Uterine smooth muscle cell (primary cell): ENCODE measurements at places on chromosomes 5 and 9. TPM values are rescaled to one million over a fixed set of nuclear protein-coding genes. Genes with fewer than 3 reads are reported as not detected.

The CIZ1 gene
- total RNA-seq, result 25.3 and 25.5 TPM in 2 replicates

The RCL1 gene
- total RNA-seq, result 11.2 and 13.3 TPM in 2 replicates

The CMBL gene
- total RNA-seq, result 8.7 and 14.0 TPM in 2 replicates

The HSPB3 gene
- total RNA-seq, result 0.25 and 1.8 TPM in 2 replicates

The NIPAL4 gene
- 0.33 and 0.87 TPM in 2 replicates for total RNA-seq

The PKD2L2 gene
- total RNA-seq, result under 0.01 TPM in 1 of 2 replicates, not detected in the other

The HINT1 gene
- 160 and 174 TPM in 2 replicates for total RNA-seq

The SHISAL2B gene
- total RNA-seq, result 0.25 TPM in 1 of 2 replicates, not detected in the other

The CCDC187 gene
- total RNA-seq, result under 0.01 TPM in 1 of 2 replicates, not detected in the other

The LYRM7 gene
- total RNA-seq, result 7.4 and 15.8 TPM in 2 replicates

The CATSPER3 gene
- total RNA-seq, result 0.12 and 0.22 TPM in 2 replicates

The GALNT12 gene
- 69.5 and 98.7 TPM in 2 replicates for total RNA-seq

The HK3 gene
- total RNA-seq, result not detected in 2 replicates

The FCN2 gene
- not detected in 2 replicates for total RNA-seq

The CFAP157 gene
- total RNA-seq, result under 0.01 TPM in 1 of 2 replicates, not detected in the other

The NSG2 gene
- under 0.01 TPM in 1 of 2 replicates, not detected in the other for total RNA-seq

The EIF4E1B gene
- not detected in 2 replicates for total RNA-seq

The SPATA31C1 gene
- not detected in 2 replicates for total RNA-seq

The GHR gene
- 1.9 and 2.5 TPM in 2 replicates for total RNA-seq

The AHRR gene
- 26.7 and 28.0 TPM in 2 replicates for total RNA-seq

The TMEFF1 gene
- total RNA-seq, result 1.5 and 2.5 TPM in 2 replicates

The DAB2IP gene
- 7.5 and 14.4 TPM in 2 replicates for total RNA-seq

The CD72 gene
- total RNA-seq, result 0.87 and 1.2 TPM in 2 replicates

The BRINP1 gene
- 2.3 and 4.0 TPM in 2 replicates for total RNA-seq

The URM1 gene
- 31.5 and 37.4 TPM in 2 replicates for total RNA-seq

The GFRA3 gene
- not detected in 2 replicates for total RNA-seq
